ENCODE measurements at places on chromosomes 16 and 17.

DNA sequence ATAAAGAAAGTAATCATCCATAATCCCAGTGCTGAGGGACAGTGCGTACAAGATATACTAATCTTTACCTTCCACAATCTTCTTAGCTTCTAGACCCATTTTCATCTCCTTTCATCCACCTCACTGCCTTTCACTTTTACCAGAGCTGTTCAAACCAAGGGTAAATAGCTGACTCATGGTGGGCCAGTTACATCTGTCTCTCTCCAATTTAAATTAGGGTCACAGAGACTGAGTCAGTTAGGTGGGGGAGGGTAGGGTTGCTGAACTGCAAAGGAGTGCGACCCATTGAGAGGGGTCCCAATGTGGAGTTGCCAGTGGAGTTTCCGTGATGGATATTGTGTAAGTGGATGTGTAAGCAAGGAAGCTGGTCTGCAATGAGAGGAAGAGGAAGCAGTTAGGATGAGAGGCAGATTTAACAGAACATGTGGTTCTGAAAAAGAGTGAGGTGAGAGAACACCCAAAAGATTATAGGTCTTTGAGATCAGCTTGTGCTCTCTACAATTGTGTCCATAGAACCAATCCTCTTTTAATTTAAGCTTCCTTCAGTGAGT is 83.5 kb downstream of the GP2 start:
- DNase-seq = no peak

DNA sequence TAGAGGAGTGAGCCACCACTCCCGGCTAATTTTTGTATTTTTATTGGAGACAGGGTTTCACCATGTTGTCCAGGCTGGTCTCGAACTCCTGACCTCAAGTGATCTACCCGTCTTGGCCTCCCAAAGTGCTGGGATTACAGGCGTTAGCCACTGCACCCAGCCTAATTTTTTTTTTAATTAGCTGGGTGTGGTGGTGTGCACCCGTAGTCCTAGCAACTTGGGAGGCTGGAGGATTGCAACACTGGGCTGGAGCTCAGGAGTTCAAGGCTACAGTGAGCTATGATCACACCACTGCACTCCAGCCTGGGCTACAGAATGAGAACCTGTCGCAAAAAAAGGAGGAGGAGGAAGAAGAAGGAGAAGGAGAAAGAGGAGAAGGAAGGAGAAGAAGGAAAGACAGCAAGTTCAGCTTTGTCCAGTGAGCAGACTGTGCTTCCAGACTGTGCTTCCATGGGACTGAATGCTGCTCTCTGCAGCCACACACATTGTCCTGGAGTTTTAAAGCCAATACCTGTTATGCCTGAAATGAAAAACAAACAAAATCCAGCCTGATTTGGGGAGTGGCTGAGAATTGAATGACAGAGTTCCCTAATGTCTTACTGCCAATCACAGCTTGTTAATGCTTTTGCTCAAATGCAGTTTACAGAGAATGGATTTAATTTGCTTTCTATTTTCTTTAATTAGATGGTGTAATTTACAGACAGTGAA is 2.8 kb upstream of the TNFRSF13B start:
- DNase-seq = no peak

GRCh38 chr16:81635063-81635937 is 143.8 kb upstream of the PLCG2 start:
- no peak for DNase-seq

DNA sequence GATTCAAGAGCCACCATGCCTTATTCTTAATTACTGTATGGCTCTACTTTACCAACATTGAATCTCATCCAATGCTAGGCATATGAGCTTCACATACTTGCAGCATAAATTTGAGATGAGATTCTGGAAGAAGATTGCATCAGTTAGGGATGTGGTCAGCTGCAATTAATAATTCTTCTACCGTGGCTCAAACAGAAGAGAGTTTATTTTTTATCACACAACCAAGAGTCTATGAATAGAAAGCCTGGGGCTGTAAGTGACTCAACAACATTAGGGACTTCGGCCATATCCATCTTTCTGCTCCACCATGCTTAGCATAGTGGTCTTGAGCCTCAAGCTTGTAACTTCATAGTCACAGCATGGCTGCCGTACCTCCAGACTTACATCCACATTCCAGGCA is 179.4 kb upstream of the IRX6 start:
- DNase-seq = no peak

DNA sequence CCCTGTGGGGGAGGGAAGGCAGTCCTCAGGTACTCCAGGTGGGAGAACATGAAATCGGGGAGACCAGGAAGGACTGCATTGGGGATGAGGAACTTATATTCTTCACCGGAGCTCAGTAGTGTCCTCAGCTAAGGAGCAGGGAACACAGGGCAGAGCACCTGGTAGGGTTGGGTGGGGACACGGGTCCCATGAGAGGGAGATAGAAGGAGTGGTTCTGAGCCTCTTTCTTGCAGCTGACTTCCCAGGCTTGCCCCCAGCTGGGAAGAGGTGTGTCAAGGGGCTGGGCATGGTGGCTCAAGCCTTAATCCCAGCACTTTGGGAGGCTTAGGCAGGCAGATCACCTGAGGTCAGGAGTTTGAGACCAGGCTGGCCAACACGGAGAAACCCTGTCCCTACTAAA is 2.1 kb downstream of the FHOD1 start:
- DNase-seq = no peak

DNA sequence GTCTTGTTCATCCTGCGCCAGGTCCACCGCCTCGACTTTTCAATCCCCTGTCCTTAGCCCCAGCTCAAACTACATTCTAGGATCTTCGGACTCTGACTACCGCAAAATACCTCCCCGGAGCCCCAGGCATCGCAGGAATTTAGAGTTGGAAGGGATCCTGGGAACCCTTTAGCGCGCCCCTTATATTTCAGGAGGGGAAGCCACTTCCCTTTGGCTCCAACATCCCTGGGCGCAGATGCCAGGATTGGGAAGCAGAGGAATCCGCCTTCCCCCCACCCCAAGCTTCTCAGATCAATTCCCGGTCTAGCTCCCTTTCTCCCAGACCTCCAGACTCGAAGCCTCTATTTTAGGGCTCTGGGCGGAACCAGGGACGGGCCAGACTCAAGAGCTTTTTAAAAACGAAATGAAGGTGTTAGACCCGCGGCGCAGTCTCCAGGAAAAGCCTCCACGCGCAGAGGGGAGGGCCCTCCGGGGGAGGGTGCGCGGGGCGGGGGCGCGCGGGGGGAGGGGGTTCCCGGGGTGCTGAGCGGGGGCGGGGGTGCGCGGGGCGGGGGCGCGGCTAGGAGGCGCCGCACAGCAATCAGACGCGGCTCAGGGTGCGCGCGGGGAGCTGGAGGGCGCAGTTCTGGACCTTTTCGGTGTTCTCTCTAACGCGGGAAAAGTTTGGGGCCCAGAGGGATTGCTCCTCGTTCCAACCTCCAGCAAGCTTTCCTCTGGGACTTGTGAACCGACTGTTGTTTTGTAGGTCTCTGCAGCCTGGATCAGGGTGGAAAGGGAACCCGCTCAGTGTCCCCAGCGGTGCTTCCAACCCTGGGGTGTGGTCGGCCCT is 1.6 kb downstream of the AHSP start:
- DNase-seq = no peak

DNA sequence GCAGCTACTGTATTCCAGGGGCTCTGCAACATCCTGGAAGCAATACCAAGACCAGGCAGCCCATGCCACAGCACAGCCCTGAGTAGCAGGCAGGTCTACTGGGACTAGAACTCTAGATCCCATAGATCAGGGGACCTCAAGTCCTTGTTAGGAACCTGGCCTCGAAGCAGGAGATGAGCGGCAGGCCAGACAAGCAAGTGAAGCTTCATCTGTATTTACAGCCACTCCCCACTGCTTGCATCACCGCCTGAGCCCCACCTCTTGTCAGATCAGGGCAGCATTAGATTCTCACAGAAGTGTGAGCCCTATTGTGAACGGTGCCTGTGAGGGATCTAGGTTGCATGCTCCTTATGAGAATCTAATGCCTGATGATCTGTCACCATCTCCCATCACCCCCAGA is 295.7 kb upstream of the TNRC6C start:
- no peak for DNase-seq

GRCh38 chr16:57883953-57884654 is 81.8 kb upstream of the KIFC3 start:
- no peak for DNase-seq

DNA sequence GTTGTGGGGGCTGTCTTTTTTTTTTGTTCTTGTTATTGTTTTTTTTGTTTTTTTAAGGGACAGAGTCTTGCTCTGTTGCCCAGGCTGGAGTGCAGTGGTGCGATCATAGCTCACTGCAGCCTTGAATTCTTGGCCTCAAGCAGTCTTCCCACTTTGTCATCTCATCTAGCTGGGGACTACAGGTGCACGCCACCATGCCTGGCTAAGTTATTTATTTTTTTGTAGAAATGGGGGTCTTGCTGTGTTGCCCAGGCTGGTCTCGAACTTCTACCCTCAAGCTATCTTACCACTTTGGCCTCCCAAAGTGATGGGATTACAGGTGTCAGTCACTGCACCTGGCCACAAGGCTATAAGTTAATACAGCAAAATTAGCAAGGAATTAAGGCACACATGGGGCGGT is 101.7 kb downstream of the ABCC1 start:
- no peak for DNase-seq

- no peak for DNase-seq
These were observed 23.8 kb upstream of the LYRM9 start for GRCh38 chr17:27917000-27917399.

- DNase-seq = no peak
These were observed 9.9 kb downstream of the C17orf100 start for GRCh38 chr17:6661464-6661848.

- no peak for DNase-seq
These were observed 11.3 kb downstream of the TBX4 start for GRCh38 chr17:61463316-61464129.

DNA sequence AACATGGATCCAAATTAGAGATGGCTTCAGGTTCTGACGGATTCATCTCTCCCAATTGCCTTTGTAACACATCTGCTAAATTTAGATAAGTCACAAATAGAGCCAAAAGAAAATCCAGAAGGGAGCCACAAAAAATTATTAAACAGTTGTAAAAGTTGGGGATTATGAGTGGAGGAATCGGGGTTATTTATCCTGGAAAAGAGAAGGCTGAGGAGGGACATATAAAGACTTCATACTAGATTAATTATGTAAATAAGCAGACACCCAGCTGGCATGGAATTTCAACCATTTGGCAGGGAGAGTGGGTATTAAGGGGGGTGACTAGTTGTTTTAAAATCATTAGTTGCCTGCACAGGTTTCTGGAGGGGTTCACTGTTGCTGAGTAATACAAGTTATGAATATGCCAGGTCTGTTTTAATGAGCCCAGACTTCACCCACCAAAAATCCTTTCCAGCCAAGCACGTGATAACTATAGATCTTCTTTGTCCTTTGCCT is 89.6 kb downstream of the CDH13 start:
- DNase-seq = no peak

- DNase-seq = peak; percentile 19
These were observed 9.5 kb downstream of the FOXF1 start for GRCh38 chr16:86519649-86520316.

DNA sequence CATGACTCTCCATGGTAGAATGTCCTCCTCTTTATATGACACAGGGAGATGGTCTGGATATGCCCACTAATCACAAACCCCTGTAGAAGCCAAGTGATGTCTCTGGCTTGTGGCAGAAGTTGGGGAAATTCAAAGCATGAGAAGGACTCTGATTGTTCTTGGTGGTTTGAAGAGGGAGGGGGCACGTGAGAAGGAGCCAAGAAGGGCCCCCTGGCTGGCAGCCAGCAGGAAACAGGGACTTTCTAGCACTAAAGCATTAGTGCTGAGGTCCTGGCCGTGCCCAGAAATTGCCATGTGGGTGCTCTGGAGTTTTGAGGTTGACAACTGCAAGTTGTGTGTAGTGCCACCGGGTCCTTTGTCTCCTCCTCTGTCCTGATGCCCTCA is 199.9 kb downstream of the LGALS9B start:
- no peak for DNase-seq

DNA sequence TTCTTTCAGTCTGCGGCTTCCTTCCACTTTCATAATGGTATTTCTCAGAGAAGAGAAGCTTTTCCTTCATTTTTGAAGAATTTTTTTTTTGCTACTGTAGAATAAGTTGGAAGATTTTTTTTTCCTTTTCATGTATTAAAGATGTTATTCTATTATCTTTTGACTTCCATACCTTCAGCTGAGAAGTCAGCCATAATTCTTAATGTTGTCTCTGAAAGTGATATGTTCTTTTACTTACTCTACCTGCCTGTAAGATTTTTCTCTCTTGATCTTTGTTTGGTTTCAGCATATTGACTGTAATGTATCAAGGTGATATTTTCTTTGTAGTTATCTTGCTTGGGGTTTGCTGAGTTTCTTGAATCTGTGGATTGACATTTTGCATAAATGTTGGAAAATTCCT is 143.5 kb upstream of the TOX3 start:
- no peak for DNase-seq

DNA sequence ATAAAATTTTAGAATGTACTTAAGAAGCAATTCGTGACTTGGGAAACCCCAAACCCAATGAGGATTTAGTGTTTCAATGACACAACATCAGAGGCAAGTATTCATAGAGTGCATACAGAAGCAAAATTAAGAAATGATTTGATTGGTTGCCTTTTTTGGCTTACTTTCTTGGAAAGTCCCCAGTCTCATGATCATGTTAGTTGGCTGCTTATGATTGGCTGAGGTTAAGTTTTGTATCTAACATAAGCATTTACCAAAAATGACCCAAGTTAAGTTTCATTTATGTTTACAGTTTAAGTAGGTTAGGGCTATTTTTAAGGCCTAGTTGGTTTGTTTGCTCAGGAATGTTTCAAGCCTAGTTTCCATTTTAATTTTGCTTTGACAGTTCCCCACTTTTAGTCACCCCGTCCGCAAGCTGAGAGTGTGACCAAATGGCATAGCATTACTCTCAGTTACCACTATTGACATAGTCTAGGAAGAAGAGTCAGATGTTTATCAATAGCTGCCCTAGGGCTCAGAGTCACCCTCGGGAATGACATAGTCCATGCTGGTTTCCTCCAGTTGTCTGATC is 36.2 kb downstream of the DGKE start:
- no peak for DNase-seq

DNA sequence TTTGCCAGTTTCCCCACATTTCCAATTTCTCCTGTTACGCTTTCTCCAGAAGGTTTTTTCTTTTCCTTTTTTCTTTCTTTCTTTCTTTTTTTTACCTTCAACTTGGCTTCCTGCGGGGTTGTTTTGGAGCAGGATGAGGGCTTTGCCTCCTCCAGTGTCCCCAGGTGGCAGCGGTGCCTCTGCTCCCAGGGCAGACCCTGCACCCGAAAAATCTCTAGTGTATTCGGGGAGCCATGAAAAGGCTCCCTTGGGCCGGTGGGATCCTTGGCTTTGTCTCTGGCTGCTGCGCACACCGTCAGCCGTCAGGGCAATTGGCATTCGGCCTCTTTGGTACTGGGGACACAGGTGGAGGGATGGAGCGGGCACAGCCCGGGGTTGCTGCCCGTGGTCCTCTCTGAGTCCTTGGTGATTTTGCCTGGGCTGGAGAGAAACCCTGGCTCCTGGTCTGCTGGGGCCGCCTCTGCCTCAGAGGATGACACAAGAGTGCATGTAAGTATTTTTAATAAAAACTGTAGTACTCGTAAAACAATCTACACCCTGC is 846 bp downstream of the ITGB3 start:
- no peak for DNase-seq
